H9 (cell line): ENCODE measurements at places on chromosomes 2 and 18. TPM values are rescaled to one million over a fixed set of nuclear protein-coding genes. Genes with fewer than 3 reads are reported as not detected.

- H3K4me3 ChIP-seq: no peak overlapping the region
- peaks cover 9% of the 10 kb centered on the region; the same call in 1 of the 2 replicates for H3K36me3 ChIP-seq
- peak; percentile 52 for DNase-seq
- no peaks in the 10 kb centered on the region for H3K4me1 ChIP-seq
- no peak overlapping the region for H3K27ac ChIP-seq
Observed at GRCh38 chr2:31253356-31254131, 19.6 kb downstream of the EHD3 start.

The ABHD1 gene
- total RNA-seq: 0.31 and 0.61 TPM in 2 replicates

GRCh38 chr2:84807063-84807485 lies 73.8 kb downstream of the TRABD2A start:
- no peaks in the 10 kb centered on the region for H3K27me3 ChIP-seq
- H3K27ac ChIP-seq: no peak overlapping the region
- no peak for DNase-seq
- no peak overlapping the region for H3K4me3 ChIP-seq
- H3K36me3 ChIP-seq: peaks cover 2% of the 10 kb centered on the region; the same call in 1 of the 2 replicates

The DSEL gene
- 5.3 and 6.0 TPM in 2 replicates for total RNA-seq

DNA sequence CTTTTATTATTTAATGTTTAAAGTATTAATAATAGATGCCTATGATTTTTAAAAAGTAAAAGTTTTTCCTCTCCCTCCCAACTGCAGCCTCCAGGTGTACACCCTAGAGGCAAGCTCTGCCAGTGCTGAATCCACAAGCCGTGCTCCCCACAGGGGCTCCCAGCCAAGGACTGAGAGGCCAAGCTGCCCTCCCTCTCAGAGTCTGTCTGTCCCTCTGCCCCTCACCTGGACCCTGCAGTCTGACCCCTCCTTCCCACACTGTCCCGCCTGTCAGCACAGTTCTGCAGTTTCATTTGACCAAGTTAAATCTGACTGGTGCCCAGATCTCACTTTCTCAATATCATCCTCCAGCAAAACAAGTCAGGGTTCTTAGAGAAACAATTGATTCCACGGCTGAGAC lies 14.8 kb upstream of the PROC start:
- no peak overlapping the region for H3K27ac ChIP-seq
- H3K4me3 ChIP-seq: no peak overlapping the region
- no peak for DNase-seq
- no peaks in the 10 kb centered on the region for H3K36me3 ChIP-seq
- no peaks in the 10 kb centered on the region for H3K27me3 ChIP-seq

The ALPI gene
- total RNA-seq: not detected in 2 replicates

The UCN gene
- total RNA-seq: 0.77 and 1.5 TPM in 2 replicates
